Lower leg skin (tissue), 4 donors: ENCODE measurements at places on chromosomes 1 and 21.

GRCh38 chr1:19078536-19078935, 122.1 kb upstream of the IFFO2 start:
- no peak for DNase-seq

DNA sequence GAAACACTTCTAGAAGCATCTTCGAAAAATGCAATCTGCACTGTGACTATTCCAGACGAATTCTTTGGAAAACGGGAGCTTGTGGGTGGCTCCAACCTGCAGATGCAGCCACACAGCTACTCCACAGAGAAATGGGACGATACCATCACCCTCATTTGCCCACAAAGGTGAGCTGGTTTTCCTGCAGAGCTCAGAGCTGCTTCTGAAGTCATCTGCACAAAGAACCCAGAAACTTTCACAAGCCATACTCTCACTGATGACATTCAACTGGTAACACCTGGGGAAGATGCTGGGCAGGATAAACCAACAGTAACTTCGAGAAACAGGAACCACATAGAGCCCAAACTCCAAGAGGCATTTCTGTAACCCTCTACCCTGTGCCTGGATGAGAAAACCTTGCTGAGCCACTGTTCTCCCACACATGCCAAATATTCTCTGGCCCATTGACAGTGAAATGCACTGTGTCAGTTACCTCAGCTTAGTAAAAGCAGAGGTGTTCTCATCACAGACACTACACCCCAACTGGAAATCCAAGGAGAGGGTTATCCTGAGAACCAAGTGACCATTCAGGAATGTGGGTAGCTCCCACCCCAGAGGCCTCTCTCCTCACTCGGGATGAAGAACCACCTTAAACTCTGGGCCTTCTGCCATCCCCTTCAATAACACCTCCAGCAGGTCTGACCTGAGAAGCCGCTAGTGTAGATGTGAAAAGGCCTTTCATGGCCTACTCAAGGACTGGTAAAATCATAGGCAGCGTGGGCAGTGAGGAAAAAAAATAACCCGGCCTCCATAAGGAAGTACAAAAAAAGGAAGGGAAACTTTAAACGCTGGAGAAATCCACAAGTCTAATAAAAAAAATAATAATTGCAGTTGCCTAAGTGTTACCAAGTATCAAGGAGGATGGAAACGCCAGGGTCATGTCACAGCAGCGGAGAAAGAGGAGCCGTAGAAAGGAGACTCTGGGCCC, 56.7 kb downstream of the HSF2BP start:
- DNase-seq: no peak

DNA sequence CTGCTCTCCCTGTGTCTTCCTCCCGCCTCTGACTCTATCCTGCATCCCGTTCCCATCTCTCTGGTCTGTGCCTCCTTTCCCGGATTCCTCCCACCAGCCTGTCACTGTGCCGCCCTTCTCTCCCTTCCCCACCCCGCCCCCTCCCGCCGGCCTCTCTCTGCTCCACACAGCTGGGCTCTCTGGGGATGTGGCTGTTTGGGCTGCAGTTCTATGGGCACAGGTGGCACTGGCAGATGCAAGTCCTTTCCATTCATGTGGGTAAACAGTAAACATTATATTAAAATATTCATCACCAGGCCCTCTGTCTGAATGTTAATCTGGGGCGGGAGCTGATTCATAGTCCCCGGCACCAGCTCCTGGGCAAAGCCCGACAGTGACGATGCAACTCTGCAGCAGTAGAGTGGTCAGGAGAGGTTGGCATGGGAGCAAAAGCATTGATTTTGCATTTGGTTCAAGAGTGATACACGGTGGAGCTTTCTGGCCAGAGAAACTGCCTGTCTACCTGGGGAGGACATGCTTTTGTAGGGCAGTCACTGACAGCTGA, 249.3 kb downstream of the TNR start:
- DNase-seq: no peak

GRCh38 chr1:53303726-53304515, 23.9 kb downstream of the LRP8 start:
- DNase-seq: no peak

- no peak for DNase-seq
These were observed 48.9 kb downstream of the RASSF5 start for GRCh38 chr1:206556047-206556749.

DNA sequence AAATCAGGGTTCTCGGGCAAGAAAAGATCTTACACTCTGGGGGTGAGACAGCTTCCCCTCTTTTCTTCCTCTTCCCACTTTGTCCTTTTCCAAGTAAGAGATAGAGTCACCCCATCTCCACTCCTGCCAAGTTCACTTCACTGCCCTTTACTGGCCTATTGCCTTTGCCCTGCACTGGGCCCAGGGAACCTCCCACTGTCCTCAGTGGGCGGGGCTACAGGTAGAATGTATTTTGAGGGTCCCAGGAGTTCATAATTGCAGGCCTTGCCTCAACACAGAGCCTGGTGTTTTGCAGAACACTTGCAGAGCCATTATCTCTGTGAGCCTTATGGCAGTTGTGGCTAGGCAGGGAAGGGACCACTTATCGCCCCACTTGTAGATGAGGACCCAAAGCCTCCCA, 3.3 kb downstream of the AMPD2 start:
- DNase-seq: peak; percentile 12

- DNase-seq: peak; percentile 73
These were observed 67.1 kb downstream of the CD58 start for GRCh38 chr1:116503546-116504307.

- DNase-seq: no peak
These were observed 15.4 kb downstream of the LPAR3 start for GRCh38 chr1:84877592-84877991.

DNA sequence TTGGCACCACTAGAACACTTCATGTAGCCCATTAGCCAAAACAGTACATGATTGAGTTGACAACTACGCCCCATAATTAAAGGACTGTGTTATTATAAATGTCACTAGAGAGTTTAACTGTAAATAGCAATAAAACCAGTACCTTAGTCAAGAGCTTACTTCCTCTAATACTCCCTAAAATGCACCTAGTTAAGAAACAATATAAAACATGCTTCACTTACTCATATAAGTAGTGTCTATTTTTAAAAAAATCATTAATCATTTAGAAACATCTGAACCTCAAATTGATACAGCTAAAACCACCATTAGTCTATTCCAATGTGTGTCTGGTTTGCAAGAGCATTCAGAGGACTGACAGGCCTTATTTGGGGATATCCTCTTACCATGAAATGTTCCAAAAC, 25.3 kb downstream of the PTP4A2 start:
- no peak for DNase-seq

DNA sequence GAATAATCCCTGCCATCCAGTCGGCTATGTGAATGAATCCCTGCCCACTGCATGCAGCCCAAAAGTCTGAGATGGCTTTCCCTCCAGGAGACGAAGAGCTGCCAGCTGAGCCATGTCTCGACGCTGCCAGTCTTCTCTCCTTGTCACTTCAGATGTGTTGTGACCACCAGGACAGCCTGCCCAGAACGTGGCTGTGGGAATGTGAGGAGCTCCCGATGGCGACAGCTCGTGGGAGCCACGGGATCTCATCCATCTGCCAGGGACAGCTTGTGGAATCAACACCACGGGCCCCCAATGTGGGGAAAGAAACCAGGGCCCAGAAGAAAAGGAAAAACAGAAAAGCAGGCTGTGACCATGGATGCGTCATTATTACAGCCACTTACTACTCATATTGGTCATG, 67.2 kb downstream of the NFASC start:
- DNase-seq: no peak

GRCh38 chr1:241442686-241443085, 76.9 kb downstream of the FH start:
- DNase-seq: no peak

- no peak for DNase-seq
These were observed 10.7 kb upstream of the PLXNA2 start for GRCh38 chr1:208254862-208255261.

DNA sequence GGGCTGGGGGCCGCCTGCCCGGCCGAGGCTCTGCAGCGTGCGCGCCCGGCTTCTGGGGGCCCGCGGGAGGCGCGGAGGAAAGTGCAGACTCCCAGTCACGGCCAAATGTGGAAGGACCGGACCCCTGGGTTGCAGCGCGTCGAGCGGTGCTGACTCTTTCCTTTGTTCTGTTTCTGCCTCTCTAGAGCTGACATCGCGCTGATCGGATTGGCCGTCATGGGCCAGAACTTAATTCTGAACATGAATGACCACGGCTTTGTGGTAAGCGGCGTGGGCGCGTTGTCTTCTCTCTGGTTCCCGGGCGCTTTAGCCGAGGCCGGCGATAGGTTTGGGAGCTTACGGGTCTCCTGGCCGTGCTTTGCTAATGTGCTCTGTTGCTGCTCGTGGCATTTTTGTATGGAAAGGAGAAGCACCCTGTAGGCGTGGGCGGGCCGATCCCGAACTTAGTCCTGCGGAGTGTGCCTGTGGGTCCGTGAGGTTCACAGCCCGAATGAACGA, 629 bp downstream of the PGD start:
- DNase-seq: no peak

DNA sequence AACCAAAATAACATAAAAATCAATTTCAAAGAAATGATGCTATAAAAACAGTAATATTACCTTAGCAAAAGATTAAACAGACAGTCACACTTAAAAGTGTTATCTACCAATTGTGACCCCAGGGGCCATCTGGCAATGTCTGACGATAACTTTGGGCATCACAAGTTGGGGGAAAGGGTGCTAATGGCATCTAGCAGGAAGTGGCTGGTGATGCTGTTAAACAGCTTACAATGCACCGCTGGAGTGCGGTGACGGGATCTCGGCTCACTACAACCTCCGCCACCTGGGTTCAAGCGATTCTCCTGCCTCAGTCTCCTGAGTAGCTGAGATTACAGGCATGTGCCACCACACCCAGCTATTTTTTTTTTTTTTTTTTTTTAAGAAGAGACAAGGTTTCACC, 27.6 kb downstream of the NUP133 start:
- no peak for DNase-seq

- DNase-seq: peak; percentile 76
These were observed 14.3 kb upstream of the SPEN start for GRCh38 chr1:15833069-15833679.

DNA sequence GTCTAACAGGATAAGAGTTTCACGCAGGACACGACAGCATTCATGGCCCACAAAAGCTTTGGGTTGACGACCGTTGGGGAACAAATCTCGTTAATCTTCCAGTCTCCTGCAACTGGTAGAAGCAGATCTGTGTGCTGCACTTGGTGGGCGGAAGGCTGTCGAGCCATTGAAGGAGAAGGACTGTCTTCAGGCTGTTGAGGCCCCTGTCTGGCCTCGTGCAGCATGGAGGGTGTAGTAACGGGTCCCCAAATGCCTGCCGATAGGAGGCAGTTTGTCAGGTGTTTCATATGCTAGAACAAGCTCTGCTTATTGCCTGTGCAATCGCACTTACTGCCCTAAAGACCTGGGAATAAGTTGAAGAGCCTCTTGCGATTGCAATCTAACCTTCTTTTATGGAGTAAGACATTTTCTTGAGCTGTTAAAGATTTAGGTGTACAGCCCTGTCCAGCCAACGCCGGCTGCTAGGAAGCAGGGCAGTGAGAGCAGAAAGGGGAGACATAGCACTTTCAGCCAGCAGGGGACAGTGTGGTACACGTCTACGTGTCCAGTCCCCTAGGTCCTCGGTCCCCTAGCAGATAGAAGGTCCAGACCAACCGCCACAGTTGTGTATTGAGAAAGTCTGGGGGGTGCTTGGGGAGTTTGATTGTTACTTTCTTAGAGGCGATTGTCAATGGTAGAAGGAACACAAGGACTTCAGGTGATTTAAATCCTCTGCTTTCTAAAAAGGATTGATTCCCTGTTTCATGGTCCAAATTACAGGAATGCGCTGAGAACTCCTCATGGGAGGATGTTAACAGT, 102.3 kb upstream of the TMPRSS2 start:
- DNase-seq: no peak

DNA sequence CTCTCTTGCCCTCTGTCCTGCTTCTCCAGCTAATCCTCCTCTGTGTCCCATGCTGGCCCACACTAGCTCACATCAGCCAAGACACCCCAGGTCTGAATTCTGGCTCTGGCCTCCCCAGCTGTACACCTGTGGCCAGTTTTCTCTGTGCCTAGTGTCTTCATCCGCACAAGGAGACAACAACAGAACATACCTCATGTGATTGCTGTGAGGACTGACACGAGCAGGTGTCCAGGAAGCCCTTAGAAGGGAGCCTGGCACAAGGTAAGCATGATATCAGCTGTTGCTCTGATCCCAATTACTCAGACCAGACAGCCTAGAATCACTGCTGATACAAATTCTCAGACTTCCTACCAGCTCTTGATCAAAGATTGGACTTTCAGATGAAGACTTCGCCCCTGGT, 71.2 kb upstream of the GJB5 start:
- DNase-seq: no peak

- no peak for DNase-seq
These were observed 96.6 kb upstream of the IPO9 start for GRCh38 chr1:201732351-201732750.

DNA sequence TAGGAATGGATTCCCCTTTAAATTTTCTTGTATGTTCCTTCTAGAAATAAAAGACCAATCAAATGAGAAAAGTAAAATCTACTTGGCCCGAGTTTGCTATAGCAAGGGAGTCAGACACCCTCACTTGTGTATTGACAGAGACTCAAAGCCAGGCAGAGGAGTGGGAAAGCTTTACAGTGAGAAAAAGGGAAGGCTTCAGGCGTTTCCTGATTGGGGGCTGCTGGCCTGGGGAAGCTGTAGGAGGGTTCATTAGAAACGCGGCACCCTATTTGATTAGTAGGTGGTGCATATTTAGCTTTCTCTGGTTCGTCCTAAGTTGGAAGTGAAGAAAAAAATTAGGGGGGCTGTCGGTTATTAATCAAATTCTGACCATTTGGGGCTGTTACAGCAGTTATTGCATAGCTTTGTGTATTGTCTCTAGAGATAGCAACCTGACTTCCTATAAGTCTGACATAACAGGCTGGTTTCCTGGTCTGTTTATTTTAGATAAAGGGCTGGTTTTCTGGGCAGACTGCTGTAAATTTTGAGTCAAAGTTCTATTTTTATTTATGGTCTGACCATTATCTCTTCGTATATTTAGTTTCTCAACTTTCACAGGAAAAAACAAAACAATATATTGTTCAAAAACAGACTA, 10.0 kb downstream of the SLC25A24 start:
- no peak for DNase-seq

- no peak for DNase-seq
These were observed 29.2 kb upstream of the POFUT2 start for GRCh38 chr21:45316871-45317397.

DNA sequence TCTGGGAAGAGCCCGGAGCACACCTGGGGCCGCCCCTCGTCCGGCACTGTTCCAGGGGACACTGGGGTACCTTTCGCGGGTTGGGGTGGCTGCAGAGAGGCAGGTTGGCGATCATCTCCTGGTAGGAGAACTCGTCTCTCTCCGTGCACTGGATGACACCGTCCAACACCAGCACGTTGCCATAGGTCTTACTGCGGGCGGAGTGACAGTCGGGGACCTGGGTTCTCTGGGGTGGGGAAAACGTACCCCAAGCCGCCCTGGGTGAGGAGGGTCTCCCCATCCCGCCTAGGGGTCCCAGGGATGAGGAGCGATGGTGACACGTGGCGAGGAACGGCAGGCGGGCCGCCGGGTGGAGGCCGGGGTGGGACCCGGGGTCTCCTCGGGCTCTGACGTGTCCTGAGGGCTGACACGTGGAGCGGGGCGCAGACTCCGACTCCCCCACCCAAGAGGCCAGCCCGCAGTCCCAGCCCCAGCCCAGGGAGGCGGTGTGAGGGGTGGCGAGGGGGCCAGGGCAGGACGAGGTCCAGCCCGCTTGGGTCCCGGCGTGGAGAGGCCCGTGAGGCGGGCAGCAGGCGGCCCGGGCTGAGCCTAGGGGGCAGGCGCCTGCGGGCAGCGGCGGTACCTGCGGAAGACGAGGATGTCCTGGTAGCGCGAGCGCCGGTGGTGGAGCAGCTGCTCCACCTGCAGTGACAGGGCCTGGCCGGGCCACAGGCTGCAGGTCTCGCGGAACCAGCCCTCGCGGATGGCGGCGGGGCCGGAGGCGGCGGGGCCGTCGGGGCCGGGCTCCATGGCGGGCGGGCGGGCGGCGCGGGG, 457 bp downstream of the SRM start:
- DNase-seq: no peak
